Left lung (tissue), 14 donors: ENCODE measurements at places on chromosomes 12 and 14.

GRCh38 chr12:6697584-6698351, 2.8 kb downstream of the PIANP start:
- H3K4me1 ChIP-seq: peaks cover 6% of the 10 kb centered on the region
- peaks cover 41% of the 10 kb centered on the region for H3K27me3 ChIP-seq
- no peaks in the 10 kb centered on the region for H3K36me3 ChIP-seq
- DNase-seq: peak; percentile 56

- no peak overlapping the region for H3K4me3 ChIP-seq
- no peaks in the 10 kb centered on the region for H3K4me1 ChIP-seq
- DNase-seq: no peak
- H3K36me3 ChIP-seq: no peaks in the 10 kb centered on the region
Measured at GRCh38 chr14:25350021-25350420, 300.1 kb upstream of the STXBP6 start.

DNA sequence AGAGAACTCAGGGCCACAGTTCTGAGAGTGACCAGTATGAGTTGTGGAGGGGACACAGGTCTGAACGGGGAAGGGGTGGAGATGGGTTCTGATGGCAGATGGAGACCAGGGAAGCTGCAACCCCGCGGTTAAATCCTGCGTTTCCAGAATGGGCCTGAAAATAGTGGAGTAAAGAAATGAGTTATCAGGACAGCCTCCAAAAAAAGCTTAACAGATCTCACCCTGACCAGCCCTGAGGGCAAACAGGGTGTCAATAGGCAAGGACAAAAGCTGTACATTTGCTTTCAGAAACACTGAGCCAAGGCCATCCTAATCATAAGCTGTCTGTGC, 555 bp upstream of the RTN1 start:
- no peak overlapping the region for H3K27ac ChIP-seq
- no peaks in the 10 kb centered on the region for H3K36me3 ChIP-seq
- no peak for DNase-seq
- peak overlapping the region; percentile 51 for H3K4me3 ChIP-seq

GRCh38 chr14:73655851-73656250, 11.1 kb downstream of the DNAL1 start:
- H3K4me3 ChIP-seq: no peak overlapping the region
- H3K36me3 ChIP-seq: no peaks in the 10 kb centered on the region
- no peaks in the 10 kb centered on the region for H3K27me3 ChIP-seq
- H3K4me1 ChIP-seq: no peaks in the 10 kb centered on the region

GRCh38 chr14:26097852-26098251, 500.0 kb downstream of the NOVA1 start:
- H3K4me1 ChIP-seq: no peaks in the 10 kb centered on the region
- H3K27me3 ChIP-seq: no peaks in the 10 kb centered on the region
- H3K4me3 ChIP-seq: no peak overlapping the region
- H3K27ac ChIP-seq: no peak overlapping the region

DNA sequence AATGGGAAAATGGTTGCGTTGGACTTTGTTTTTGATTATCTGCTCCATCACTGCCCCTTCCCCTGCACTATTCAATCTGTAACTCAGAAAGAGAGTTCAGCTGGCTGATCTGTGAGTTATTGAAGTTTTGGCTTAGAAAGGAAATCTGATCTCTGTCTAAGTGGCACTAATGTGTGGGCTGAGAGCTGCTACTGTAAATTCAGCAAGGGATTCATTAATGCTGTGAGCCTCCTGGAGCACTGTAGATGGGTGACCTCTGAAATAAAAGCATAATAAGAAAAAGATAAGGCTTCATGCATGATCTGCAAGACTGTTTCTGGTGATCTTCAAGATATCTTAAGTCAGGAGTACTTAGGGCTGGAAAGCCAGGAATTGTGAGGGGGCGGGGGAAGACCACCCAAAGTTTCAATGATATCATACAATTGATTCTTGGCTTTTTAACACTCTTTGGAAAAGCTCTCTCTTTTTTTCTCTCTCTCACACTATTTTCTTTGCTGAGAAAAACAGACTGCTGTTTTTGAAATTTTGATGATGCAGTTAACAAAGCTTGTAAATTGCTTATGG, 101.1 kb downstream of the C12orf75 start:
- no peaks in the 10 kb centered on the region for H3K4me1 ChIP-seq
- H3K27me3 ChIP-seq: no peaks in the 10 kb centered on the region
- no peaks in the 10 kb centered on the region for H3K36me3 ChIP-seq
- no peak overlapping the region for H3K4me3 ChIP-seq

DNA sequence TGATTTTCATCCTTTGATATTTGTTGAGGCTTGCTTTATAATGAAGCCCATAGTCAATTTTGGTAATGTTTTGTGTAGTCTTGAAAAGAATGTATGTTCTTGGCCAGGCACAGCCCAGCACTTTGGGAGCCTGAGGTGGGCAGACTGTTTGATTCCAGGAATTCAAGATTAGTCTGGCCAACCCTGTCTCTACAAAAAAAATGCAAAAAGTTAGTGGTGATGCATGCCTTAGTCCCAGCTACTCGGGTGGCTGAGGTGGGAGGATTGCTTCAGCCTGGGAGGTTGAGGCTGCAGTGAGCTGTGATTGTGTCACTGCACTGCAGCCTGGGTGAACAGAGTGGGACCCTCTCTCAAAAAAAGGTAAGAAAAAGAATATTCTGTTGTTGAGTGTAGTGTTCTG, 10.8 kb downstream of the ETNK1 start:
- no peaks in the 10 kb centered on the region for H3K36me3 ChIP-seq
- no peak for DNase-seq
- H3K4me3 ChIP-seq: no peak overlapping the region
- no peaks in the 10 kb centered on the region for H3K27me3 ChIP-seq
- H3K4me1 ChIP-seq: peaks cover 17% of the 10 kb centered on the region

- no peaks in the 10 kb centered on the region for H3K36me3 ChIP-seq
- H3K27ac ChIP-seq: no peak overlapping the region
- no peak overlapping the region for H3K4me3 ChIP-seq
Measured at GRCh38 chr12:41108032-41108431, 80.1 kb upstream of the PDZRN4 start.

- H3K36me3 ChIP-seq: peaks cover 4% of the 10 kb centered on the region
Measured at GRCh38 chr12:1993871-1994371, 10.3 kb downstream of the DCP1B start.

- no peak overlapping the region for H3K27ac ChIP-seq
- H3K27me3 ChIP-seq: no peaks in the 10 kb centered on the region
- no peaks in the 10 kb centered on the region for H3K4me1 ChIP-seq
- no peak for DNase-seq
Measured at GRCh38 chr12:74144396-74144795, 393.2 kb upstream of the ATXN7L3B start.

GRCh38 chr14:97022741-97023140, 225.6 kb downstream of the VRK1 start:
- no peak overlapping the region for H3K4me3 ChIP-seq
- peaks cover 60% of the 10 kb centered on the region for H3K27me3 ChIP-seq
- DNase-seq: no peak
- no peaks in the 10 kb centered on the region for H3K36me3 ChIP-seq
- no peak overlapping the region for H3K27ac ChIP-seq
- no peaks in the 10 kb centered on the region for H3K4me1 ChIP-seq

GRCh38 chr14:24072436-24072835, 1.1 kb downstream of the CPNE6 start:
- H3K27ac ChIP-seq: no peak overlapping the region
- H3K4me1 ChIP-seq: no peaks in the 10 kb centered on the region
- no peak for DNase-seq
- H3K27me3 ChIP-seq: no peaks in the 10 kb centered on the region

DNA sequence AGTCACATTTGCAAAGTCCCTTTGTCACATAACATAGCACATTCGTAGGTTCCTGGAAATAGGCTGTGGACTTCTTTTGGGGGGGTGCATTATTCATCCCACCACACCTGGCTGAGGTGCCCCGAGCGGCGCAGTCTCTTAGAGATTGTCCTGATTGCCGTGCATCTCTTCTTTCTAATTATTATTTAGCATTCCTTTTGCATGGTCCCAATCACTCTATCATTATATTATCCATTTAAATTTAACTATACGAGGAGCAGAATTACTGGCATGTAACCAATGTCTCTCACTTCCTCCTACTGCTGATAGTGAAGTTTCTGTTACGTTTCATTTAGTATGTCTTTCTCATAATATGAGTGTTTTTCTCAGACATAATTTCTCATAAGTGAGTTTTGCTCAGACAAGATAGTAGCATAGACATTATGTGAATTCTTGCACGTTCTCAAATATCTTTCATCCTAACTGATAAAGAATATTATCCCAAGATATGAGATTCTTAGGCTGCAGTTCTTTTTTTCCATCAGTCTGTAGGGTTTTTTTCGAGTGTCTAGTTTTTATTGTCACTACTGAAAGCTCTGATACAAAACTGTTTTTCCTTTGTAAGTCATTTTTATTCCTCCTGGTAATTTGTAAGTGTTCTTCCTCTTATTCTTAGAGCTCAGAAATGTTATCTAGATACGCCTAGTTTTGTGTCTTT, 444.3 kb downstream of the NELL2 start:
- no peaks in the 10 kb centered on the region for H3K27me3 ChIP-seq
- H3K27ac ChIP-seq: no peak overlapping the region
- no peaks in the 10 kb centered on the region for H3K36me3 ChIP-seq
- H3K4me1 ChIP-seq: no peaks in the 10 kb centered on the region

- no peaks in the 10 kb centered on the region for H3K27me3 ChIP-seq
- H3K36me3 ChIP-seq: no peaks in the 10 kb centered on the region
- peaks cover 4% of the 10 kb centered on the region for H3K4me1 ChIP-seq
- no peak for DNase-seq
Measured at GRCh38 chr12:125981610-125982253, 916.5 kb downstream of the AACS start.

DNA sequence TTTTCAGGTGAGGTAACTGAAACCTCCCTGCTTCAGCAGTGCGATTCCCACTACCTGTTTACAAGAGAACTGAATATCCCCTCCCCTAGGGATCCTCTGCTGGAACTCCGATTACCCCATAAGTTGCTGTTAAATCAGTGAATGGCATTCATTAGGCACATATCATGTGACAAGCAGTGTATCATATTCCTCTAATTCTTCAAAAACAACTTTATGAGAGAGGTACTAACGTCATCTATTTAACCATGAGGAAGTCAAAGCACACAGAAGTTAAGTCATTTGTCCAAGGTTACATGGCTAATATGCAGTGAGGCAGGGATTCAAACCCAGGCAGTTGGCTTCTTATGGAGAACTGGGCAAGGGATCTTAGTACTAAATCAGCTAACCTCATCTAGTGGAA, 43.9 kb upstream of the PCED1B start:
- no peak for DNase-seq
- H3K27me3 ChIP-seq: no peaks in the 10 kb centered on the region
- no peak overlapping the region for H3K27ac ChIP-seq
- H3K36me3 ChIP-seq: no peaks in the 10 kb centered on the region

- no peaks in the 10 kb centered on the region for H3K27me3 ChIP-seq
- no peak for DNase-seq
- no peak overlapping the region for H3K4me3 ChIP-seq
- no peaks in the 10 kb centered on the region for H3K36me3 ChIP-seq
- peaks cover 3% of the 10 kb centered on the region for H3K4me1 ChIP-seq
Measured at GRCh38 chr14:50961605-50962221, 17.4 kb upstream of the PYGL start.

DNA sequence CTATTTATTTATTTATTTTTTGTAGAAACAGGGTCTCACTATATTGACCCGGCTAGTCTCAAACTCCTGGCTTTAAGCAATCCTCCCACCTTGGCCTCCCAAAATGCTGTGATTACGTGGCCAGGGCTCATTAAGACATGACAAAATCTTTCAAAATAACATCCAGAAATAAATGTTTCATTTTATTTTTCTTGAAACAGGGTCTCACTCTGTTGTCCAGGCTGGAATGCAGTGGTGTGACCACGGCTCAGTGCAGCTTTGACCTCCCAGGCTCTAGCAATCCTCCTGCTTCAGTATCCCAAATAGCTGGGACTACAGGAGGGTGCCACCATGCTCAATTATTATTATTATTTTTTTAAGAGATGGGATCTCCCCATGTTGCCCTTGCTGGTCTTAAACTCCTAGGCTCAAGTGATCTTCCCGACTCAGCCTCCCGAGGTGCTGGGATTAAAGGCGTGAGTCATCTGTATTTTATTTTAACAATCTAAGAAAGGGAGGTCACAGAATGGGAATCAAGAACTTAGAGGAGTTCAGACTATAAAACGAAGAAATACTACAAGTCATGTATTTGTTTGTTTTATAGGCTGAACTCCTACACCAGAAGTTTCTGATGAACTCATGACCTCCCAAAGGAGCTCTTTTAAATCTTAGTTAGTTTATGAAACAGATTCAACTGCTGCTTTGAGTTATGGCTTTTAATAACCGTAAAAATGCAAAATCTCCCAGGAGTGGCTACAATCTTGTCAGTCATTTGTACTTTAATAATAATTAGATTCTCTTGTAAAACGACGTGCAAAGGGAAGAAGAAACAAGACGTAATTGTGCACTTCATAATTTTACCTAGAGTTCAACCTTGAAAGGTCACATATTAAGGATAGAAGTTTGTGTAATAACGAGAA, 2.1 kb upstream of the TMEM263 start:
- H3K27ac ChIP-seq: no peak overlapping the region
- H3K4me1 ChIP-seq: peaks cover 10% of the 10 kb centered on the region
- DNase-seq: no peak
- no peaks in the 10 kb centered on the region for H3K36me3 ChIP-seq

DNA sequence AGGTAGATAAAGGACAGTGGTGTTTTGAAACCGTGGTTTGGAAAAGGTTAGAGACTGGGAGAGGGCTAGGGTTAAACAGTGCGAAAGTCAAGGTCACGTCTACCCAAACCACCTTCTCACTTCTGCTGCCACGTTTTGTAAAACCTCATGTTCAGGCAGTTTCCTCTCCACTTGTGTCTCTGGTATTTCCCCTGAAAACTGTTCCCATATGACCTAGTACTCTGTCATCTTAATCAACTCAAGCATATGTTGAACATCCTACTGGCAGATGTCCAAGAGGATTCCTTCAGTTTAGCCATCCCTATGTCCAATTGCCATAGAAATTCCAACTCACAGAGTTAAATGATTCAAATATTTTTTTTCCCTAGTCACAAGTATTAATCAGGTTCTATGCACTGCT, 17.4 kb downstream of the CLEC4C start:
- DNase-seq: no peak
- H3K4me3 ChIP-seq: no peak overlapping the region
- no peaks in the 10 kb centered on the region for H3K4me1 ChIP-seq
- H3K36me3 ChIP-seq: no peaks in the 10 kb centered on the region
- H3K27me3 ChIP-seq: no peaks in the 10 kb centered on the region

- peaks cover 4% of the 10 kb centered on the region for H3K27me3 ChIP-seq
- H3K36me3 ChIP-seq: no peaks in the 10 kb centered on the region
- H3K4me1 ChIP-seq: no peaks in the 10 kb centered on the region
- no peak for DNase-seq
Measured at GRCh38 chr14:65958664-65959562, 527.3 kb upstream of the CCDC196 start.

GRCh38 chr14:21714318-21714929, 40.8 kb upstream of the OR4E1 start:
- H3K27me3 ChIP-seq: peaks cover 17% of the 10 kb centered on the region
- H3K36me3 ChIP-seq: no peaks in the 10 kb centered on the region
- no peak overlapping the region for H3K4me3 ChIP-seq
- H3K27ac ChIP-seq: no peak overlapping the region

- no peak for DNase-seq
- H3K36me3 ChIP-seq: no peaks in the 10 kb centered on the region
- no peaks in the 10 kb centered on the region for H3K27me3 ChIP-seq
Measured at GRCh38 chr14:59509101-59509500, 24.8 kb downstream of the JKAMP start.

- H3K36me3 ChIP-seq: peaks cover 29% of the 10 kb centered on the region
- no peaks in the 10 kb centered on the region for H3K4me1 ChIP-seq
- H3K27me3 ChIP-seq: no peaks in the 10 kb centered on the region
- DNase-seq: no peak
- no peak overlapping the region for H3K4me3 ChIP-seq
Measured at GRCh38 chr12:109182041-109182839, 65.9 kb downstream of the ACACB start.
